ENCODE measurements at places on chromosomes 4 and X.

GRCh38 chr4:3612934-3613333 is 80.7 kb upstream of the LRPAP1 start:
- no peak for DNase-seq

GRCh38 chr4:170399581-170400293 is 310.0 kb upstream of the AADAT start:
- no peak for DNase-seq

DNA sequence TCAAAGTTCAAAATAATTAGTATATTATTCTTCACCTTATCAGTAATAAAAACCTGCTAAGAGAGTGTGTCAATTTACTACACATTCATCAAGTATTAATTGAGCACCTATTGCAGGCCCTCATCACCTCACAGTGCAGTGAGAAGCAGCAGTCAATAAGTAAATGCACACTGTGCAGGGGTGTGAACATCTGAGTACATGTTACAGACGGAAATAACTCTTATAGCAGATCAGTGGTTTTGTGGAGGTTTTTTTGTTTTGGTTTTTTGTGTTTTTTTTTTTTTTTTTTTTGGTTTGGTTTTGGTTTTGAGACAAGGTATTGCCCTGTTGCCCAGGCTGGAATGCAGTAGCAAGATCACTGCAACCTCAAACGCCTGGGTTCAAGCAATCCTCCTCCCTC is 20.3 kb downstream of the KLF3 start:
- DNase-seq = no peak

DNA sequence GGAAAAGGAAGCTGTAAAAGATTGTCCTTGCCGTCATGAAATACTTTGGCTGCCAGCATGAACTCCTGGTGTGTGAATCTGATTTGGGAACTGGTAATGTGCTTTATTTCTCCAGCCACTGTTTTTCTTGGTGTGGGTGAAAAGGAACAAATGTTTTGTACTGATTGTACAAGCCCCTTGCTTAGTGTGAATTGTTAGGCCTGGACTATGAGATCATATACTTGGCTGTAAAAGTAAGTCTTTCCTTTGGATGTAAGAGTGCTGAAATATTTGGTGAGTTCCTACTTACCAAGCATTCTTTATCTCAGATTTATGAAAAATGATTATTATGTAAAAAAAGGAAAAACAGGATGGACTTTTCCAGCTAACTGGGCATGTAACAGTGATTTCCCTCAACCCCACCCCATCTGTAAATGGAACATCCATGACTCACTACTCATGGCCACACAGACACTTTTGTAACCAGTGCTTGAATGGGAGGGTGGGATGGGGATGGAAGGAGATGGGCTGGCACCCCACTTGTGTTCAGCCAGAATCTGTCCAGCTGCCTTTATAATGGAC is 6.3 kb downstream of the FNIP2 start:
- no peak for DNase-seq

DNA sequence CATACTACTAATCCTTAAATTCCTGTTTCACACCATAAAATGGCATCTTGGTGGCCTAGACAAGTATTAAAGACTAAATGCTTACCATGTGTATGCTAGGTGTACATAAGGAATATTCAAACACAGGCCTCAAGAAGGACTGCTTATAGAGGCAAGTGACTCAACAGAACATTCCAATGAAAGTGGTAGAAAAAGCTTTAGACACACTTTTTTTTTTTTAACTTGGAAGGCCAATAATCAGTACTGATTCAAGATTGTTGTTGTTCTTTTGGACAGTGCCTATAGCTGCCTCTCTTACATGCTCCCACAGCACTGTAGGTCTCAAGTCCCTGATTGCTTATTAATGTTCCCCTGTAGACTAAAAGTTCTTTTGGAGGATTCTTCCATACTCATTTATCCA is 77.6 kb downstream of the FBXL5 start:
- no peak for DNase-seq

DNA sequence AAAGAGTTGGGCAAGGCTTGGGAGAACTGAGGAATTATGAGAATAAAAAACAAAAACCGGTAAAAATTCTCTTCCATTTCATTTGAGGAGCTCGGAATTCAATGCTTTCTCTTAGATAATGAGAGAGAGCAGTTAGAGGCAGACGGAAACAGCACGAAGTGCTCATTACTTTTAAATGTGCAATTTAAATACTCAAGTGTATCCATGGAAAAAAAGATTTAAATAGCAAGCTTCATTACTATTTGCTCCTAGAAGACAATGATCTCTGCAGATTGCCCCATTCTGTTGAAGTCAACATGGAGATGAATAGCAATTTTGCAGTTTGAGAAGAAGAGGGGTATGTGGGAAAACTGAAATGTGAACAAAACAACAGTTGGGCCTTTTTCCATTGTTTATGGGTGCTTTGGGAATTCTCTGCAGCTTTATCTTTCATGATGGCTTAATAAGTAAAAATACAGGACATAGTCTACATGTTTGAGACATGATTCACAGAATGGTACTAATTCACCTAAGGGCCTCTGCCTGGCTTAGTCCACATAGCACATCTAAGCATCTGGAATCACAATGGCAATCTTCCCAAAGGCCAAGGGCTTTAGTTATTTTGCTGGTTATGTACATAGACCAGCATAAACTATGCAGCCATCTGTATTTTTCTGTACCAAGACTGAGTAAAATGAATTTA is 512.7 kb upstream of the FAT1 start:
- no peak for DNase-seq

DNA sequence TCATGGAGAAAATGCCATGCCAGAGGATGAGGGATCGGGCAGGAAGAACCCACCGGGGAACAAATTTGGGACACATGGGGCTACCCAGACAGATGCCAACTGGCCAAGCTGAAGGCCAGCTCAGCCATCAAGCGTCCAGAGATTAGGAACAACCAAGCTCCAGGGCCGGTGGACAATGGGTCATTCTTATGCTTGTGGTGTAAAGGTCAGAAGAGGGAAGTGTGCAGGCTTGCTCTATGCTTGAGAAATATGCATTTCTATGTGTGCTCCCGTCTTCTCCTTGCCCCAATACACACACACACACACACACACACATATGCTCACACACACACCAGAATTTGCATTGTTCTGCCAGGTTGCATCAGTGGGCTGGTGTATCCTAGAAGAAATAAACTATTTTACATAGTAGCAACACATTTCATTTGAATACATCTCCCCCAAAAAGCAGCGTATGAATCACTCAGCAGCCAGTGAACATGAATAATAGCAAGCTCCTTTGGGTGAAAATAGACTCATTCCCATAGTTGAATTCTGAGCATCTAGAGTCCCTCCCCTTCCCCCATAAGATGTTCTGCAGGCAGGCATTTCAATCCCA is 201.9 kb upstream of the PPARGC1A start:
- DNase-seq = no peak

GRCh38 chr4:22695917-22696316 is 3.2 kb downstream of the GBA3 start:
- DNase-seq = no peak

DNA sequence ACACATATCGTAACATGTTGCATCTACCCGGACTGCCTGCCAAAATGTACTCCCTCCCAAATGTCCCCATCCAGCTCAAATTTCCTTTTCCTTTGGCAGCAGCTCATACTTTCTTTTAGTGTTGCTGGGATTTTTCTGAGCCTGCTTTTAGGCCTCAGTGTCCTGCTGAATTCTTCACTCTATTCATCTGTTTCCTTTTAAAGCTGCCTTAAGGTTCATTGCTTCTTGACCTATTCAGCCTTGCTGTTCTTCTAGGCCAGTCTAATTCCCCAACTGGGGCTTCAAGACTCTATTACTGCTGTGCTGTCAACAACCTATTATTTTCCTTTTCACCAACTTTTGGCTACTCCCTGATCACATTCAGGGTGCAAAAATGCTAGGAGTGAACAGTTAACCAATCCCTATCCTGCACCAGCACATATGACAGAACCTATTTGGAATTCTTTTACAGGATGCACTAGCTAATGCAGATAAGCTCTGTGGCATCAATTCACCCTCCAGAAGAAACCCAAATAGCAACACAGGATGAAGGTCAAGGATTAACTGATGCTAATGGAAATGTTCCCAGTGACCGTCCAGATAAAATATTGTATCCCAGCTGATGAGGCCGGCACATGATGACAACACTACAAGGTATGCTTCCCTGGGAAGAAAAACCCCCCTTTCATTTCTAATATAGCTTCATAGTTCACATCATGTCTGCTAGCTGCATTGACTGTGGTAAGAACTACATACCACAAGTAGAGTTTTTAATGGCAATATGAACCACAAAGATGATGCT is 114.7 kb upstream of the TTC29 start:
- DNase-seq = no peak

DNA sequence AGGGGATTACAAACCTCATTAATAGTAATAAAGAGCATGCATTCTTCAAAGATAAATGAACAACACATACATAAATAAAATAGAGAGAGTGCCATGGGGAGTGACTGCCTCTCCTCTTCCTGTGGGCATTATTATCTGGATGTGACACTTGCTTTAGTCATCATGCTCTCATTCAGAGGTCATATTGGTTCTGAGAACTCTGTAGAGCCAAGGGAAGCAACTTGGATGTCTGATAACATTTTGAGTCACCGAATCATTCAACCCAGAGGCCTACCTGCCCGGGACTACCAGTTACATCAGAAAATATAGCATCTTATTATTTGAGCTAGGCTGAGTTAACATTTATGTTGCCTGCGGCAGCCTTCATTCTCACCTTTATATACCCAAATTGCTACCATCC is 489.5 kb downstream of the STIM2 start:
- DNase-seq = no peak

DNA sequence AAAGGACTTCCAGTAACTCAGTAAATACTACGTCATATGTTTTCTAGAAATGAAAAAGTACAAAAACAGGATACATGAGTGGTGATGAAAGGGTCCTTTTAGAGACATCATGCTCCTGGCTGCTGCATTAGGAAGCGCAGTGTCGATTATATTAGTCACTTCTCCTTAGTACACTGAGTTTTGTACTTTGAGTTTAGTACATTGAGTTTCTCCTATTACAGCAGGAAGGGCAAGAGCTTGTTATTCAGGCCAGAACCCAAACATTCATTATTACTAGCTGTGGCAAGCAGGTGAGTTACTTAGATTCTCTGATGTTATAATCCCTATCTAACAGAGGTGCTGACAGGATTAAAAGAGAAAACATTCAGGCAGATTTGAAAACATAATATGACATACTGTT is 21.3 kb downstream of the RPGR start:
- no peak for DNase-seq

DNA sequence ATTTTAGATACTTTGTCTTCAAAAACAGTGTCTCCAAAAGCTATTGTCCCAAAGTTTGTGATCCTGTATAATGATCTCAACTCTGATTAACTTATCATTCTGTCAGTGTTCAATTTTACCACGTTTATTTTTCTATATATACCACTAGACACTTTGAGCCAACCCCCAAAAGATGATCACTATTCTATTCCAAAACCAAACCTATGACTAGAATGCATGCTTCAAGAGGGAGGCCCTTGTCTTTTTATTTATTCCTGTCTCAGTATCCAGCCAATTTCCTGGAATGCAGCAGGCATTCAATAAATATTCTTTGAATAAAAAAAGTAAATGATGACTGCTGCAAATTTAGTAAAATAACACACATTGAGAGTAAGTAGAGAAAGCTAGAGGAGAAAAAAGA is 275.6 kb downstream of the LDB2 start:
- no peak for DNase-seq

- DNase-seq = no peak
Measured at GRCh38 chr4:110163327-110164069, 34.9 kb downstream of the ELOVL6 start.

GRCh38 chr4:156329779-156330178 is 376.1 kb upstream of the CTSO start:
- DNase-seq = no peak

GRCh38 chr4:171130256-171130801 is 682.9 kb upstream of the GALNTL6 start:
- no peak for DNase-seq

- no peak for DNase-seq
Measured at GRCh38 chr4:77859256-77859655, 3.4 kb upstream of the MRPL1 start.

- no peak for DNase-seq
Measured at GRCh38 chrX:75229774-75230173, 44.1 kb upstream of the UPRT start.

DNA sequence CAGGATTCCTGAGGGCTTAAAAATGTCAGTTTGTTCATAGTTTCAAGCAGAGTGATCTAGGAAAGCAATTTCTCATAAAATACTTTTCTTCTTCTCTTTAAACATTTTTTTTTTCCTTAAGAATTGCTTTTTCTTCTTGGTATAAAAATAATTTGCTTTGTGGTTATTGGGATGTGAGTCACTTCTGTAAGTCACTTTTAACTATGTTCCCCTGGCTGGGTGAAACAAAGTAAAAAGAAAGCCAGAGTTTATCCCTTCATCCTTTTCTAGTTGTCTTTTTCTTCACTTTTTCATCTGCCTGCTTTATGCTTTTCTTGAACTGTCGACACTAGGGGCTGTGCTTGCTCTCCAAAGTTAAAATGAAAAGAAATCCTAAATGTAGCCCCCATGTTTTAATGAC is 33.5 kb downstream of the ARSJ start:
- DNase-seq = no peak

- DNase-seq = no peak
Measured at GRCh38 chr4:84413480-84413879, 85.6 kb downstream of the NKX6-1 start.

DNA sequence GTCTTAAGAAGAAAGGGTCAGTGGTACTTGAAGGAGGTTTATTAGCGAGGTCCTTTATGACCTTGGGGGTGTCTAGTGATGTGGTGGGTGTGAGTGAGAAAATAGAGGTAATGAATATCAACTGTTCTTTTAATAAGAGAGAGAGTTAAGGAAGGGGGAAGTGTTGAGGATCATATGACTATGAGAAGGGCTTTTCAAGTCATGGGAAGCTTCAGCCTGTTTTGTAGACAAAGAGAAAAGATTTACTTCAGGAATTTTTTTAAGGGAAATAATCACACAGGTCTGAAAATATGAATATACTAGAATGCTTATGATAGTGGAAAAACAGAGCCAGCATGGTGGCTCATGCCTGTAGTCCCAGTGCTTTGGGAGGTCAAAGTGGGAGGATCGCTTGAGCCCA is 41.3 kb upstream of the MTMR1 start:
- no peak for DNase-seq

- DNase-seq = no peak
Measured at GRCh38 chr4:57320849-57321248, 210.7 kb upstream of the IGFBP7 start.

DNA sequence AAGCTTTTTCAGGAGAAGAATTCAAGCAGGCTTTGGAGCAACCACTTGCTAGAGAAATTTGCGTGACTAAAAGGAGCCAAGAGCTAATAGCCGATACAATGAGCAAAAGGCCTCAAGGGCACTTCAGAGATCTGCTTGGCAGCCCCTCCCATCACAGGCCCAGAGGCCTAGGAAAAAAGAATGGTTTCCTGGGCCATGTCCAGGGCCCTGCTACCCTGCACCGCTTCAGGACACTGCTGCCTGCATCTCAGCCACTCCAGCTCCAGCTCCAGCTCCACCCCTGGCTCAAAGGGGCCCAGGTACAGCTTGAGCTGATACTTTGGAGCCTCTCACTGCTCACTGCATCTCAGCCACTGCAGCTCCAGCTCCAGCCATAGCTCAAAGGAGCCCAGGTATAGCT is 98.9 kb downstream of the FAM13A start:
- no peak for DNase-seq

Data from stimulated activated CD8-positive, alpha-beta memory T cell treated with anti-CD3 and anti-CD28 coated beads, Interleukin-15, amount 100 ng/mL, for 48 hours (primary cell).